ENCODE measurements at places on chromosomes 1 and 21.

- DNase-seq = peak; percentile 87
Observed at GRCh38 chr1:24964811-24965570, 34.9 kb upstream of the RUNX3 start.

- DNase-seq = no peak
Observed at GRCh38 chr1:115980998-115981993, 5.0 kb downstream of the SLC22A15 start.

DNA sequence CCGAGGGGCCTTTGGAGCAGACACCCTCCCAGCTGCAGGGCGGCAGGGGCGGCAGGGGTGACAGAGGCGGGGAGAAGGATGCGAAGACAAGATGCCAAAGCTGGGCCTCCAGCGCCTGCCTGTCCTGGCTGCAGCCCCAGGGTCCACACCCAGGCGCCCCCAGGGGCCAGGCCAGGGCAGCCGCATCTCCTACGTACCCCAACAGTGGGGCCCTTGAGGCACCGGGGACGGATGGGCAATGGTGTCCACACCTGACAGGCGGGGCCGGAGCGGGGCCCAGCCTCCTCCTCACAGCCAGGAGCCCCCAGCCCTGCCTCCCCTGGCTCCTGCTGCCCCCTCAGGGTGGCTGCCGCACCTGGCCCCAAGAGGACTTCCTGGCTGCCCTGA lies 7.2 kb downstream of the B3GALT6 start:
- DNase-seq = no peak

DNA sequence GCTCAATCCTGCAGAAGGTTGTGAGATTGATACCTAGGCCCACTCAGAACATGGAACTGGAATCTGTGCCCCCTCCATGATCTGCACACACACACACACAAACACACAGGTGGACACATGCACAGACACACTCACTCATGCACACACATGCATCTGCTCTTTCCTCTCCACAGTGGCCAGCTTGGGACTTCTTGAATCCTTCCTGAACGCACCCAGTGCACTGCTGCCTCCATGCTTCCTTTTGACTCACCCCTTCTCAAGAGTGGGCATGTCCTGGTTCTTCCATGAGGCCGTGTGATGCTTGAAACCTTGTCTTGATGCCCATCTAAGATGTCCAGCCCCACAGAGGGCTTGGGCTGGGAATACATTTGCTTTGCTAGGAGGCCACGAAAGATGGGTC lies 25.4 kb upstream of the TENT5C start:
- no peak for DNase-seq

DNA sequence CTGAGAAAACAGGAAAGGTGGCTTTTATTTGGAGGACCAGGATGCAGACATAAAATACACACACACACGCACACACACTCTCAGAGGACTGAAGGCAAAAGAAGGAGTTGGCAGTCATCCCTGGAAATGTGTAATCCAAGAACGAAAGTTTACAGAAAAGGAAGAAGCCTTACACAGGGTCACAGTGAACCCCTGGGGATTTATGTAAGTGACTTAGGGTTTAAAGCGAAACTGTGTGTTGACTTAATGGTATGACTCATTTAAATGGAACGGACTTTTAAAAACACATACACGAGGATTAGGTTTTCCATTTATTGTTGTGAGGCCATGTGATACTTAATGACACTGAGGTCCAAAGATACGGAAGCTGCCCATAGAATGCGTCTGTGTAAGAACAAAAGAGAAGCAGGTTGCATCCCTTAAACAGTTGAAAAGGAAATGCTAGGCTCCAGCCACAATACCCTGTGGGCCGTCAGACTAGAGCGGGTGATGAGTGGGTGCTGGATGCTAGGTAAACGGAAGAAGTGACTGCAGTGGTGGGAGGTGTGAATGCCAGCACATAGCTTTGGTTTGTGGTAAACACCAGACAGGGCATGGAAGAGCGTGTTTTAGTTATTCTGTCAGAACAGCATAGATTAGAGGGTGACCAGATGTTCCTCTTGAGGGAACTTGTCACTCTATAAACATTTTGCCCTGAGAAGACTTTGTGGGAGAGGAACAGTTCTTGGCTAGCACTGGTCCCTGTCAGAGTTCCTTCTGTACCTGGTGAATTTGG lies 21.6 kb upstream of the BCL10 start:
- peak; percentile 72 for DNase-seq

DNA sequence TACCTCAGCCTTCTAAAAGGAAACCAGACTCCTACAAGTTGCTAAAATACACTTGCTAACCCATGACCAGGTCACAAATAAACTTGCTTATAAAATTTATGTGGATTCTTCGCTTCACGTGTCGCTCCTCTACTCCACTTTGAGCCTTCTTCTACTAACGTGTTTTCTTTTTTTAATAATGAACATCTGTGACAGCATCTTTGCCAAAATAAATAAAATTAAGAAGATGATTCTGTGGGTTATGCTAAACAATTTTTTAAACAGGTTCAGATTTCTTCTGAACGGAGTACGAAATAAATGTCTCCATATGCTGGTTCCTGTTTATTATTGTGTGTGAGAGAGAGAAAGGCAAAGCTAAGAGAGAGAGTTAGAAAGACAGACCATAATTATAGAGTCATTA lies 735.8 kb downstream of the LTN1 start:
- no peak for DNase-seq

- DNase-seq = no peak
Observed at GRCh38 chr1:157993147-157993917, at the start of gene KIRREL1. Gene KIRREL1, plus strand, starts transcription at chr1:157993645. Its CDS starts 32 bp downstream, at chr1:157993677.

GRCh38 chr1:209809611-209810010 lies 3.7 kb upstream of the IRF6 start:
- DNase-seq = no peak

GRCh38 chr1:43933386-43934100 lies at the start of gene ARTN:
Gene ARTN, plus strand, starts transcription at chr1:43933801. Its CDS starts 1,856 bp downstream, at chr1:43935657.
- DNase-seq = no peak

- no peak for DNase-seq
Observed at GRCh38 chr1:165052431-165052830, 304.1 kb downstream of the LMX1A start.

DNA sequence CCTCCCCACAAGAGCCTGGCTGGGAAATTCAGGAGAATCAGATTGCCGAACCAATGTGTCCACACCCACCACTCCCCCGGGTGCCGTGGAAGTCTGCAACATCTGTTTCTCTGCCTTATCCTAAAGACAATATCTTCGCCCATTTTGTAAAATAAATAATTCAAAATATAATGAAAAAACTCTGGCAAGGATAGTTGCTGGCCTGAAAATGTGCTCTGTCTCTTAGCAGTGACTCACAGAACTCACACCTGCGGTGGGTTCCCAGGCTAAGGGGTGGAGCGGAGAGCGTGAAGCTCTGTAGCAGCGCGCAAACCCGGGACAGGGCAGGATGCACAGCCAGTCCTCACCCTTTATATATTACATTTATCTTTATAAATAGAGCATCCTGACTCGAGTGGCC lies 99.9 kb downstream of the COLGALT2 start:
- no peak for DNase-seq

GRCh38 chr1:25065795-25066238 lies 135.7 kb upstream of the RUNX3 start:
- no peak for DNase-seq

- DNase-seq = no peak
Observed at GRCh38 chr1:94887603-94888171, 39.2 kb downstream of the CNN3 start.

GRCh38 chr1:7781923-7782495 lies 2.1 kb upstream of the PER3 start:
- DNase-seq = no peak

Measured in stimulated activated CD4-positive, alpha-beta T cell treated with anti-CD3 and anti-CD28 coated beads, Interleukin-12 subunit alpha, Interleukin-12 subunit beta, amount 100 ng/mL, for 48 hours (primary cell).